ENCODE measurements at places on chromosomes 4 and X. TPM values are rescaled to one million over a fixed set of nuclear protein-coding genes. Genes with fewer than 3 reads are reported as not detected.

Gene UTP14A
- total RNA-seq = 14.3 TPM

- DNase-seq = no peak
Observed at GRCh38 chrX:56313308-56313707, 81.2 kb downstream of the KLF8 start.

Gene SSX2
- not detected for total RNA-seq

GRCh38 chr4:123073650-123074049, 151.3 kb upstream of the NUDT6 start:
- DNase-seq = no peak

Gene MAGEE2
- total RNA-seq = 6.4 TPM

Gene MMGT1
- 24.6 TPM for total RNA-seq

- DNase-seq = no peak
Observed at GRCh38 chr4:103204111-103204510, 6.0 kb upstream of the CENPE start.

DNA sequence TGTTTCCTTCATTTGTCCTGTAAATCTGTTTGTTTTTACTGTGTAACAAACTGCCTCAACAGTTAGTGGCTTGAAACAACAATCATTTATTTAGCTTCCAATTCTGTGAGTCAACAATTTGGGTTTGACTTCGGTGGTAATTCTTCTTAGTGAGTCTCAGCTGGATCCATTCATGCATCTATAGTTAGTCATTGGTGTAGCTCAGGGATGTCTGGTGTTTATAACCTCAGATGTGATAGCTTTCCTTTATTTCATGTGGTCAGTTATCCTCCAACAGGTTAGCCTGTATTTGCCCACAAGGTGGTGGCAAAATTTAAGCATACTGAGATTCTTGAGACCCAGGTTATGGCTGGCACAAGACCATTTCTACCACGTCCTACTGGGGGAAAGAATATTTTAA, 1267.2 kb downstream of the RAPGEF2 start:
- DNase-seq = no peak

- DNase-seq = no peak
Observed at GRCh38 chr4:98284640-98285046, 23.5 kb downstream of the RAP1GDS1 start.

Gene DCHS2
- total RNA-seq = 10.2 TPM

Gene SPIN2A
- 2.2 TPM for total RNA-seq

GRCh38 chrX:110614596-110614995, 181.0 kb downstream of the CHRDL1 start:
- DNase-seq = no peak

- no peak for DNase-seq
Observed at GRCh38 chrX:9591496-9591895, 126.6 kb downstream of the TBL1X start.

- DNase-seq = no peak
Observed at GRCh38 chrX:46710927-46711623, 47.8 kb downstream of the SLC9A7 start.

Gene NHSL2
- 11.9 TPM for total RNA-seq

GRCh38 chrX:13776387-13776786, 40.5 kb downstream of the GPM6B start:
- no peak for DNase-seq

- DNase-seq = no peak
Observed at GRCh38 chr4:8355864-8356565, 84.5 kb downstream of the ACOX3 start.

Gene ETDA
- total RNA-seq = not detected

DNA sequence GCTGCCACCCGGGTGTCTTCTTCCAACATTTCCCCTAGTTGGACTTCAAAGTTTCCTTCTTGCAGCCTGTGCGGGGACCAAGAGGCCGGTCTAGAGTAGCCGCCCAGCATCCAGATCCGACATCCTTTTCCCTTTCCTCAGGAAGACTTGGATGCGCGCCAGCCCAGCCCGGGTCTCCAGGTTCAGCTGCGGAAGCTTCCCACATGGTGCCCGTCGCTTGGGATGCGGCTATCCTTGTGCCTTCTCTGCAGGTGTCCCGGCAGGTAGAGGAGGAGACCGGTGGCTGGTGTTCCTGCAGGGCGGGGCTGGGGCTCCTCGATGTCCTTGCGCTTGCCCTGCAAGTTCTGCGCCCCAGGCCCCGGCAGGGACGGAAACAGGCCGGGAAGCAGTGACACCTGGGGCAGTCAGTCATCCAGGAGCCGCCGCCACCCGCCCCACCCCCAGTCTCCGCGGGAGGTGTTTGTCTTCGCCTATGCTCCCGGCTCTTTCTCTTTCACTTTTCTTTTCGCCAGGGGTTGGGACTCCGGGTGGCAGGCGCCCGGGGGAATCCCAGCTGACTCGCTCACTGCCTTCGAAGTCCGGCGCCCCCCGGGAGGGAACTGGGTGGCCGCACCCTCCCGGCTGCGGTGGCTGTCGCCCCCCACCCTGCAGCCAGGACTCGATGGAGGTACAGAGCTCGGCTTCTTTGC, at the start of gene IL15:
Gene IL15 (plus strand): TSS at position 502 of the 689 bp plus-strand sequence. CDS start 82,882 bp downstream, outside the sequence.
- DNase-seq = no peak

Gene SPATA4
- 2.7 TPM for total RNA-seq

- DNase-seq = no peak
Observed at GRCh38 chrX:49704691-49705404, 9.1 kb upstream of the PAGE1 start.

Gene XKRX
- total RNA-seq = 1.3 TPM

GRCh38 chr4:101950258-101950979, 159.9 kb downstream of the BANK1 start:
- DNase-seq = no peak

Gene CXCL6
- total RNA-seq = not detected

DNA sequence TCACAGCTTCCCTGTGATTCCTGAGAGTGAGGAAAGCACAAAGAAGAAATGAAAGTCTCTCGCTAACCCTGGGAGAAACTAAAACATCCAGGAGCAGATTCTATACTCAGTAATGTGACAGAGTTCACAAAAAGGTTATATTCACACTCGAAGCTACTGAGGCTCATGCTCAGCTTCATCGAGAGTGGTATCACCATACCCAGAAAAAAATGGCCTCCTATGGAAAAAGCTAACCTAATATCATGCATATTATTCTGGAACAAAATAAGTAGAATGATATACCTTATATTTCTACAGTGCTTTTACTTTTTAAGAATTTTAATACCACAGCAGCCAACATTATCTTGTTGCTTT, 13.5 kb upstream of the CDKN2AIP start:
- no peak for DNase-seq

- no peak for DNase-seq
Observed at GRCh38 chr4:40731792-40732245, 17.9 kb upstream of the NSUN7 start.

Gene PPP2R2C
- total RNA-seq = 231 TPM

GRCh38 chr4:123325241-123325681, 71.3 kb upstream of the SPRY1 start:
- DNase-seq = no peak

- DNase-seq = no peak
Observed at GRCh38 chr4:110639207-110640090, 16.6 kb upstream of the PITX2 start.

DNA sequence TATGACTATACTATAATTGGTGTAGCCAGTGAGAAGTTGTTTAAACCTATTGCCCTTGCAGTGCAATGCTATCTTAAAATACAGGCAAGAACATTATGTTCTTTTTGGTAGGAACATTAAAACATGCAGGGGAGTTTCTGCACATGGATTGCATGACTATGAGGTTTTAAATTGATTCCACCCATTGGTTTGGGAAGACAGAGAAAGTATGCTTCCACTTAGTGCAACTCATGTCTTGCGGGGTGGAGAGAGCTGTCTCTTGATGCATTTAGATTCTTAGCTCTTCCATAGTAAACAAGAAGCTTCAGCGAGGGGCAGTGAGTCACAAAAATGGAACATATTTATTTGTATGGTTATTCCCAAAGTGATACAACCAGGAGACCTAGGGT, 39.5 kb upstream of the RASL11B start:
- DNase-seq = no peak

DNA sequence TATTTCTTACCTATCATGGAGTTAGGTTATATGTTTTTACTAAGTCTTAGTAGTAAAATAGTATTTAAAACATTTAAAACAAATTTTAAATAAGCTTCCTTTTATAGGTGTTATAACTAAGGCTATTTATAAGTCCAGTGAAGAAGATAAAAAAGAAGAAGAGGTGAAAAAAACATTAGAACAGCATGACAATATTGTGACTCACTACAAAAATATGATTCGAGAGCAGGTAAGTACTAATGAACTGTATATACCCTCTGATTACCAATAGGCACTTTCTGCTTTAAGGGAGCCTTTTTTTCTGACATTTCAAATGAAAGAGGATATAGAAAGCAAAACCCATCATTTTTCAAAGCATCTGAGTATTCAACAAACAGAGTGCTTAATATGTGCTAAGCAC, 76.6 kb downstream of the USO1 start:
- no peak for DNase-seq

Gene ARHGAP6
- total RNA-seq = 2.4 TPM

DNA sequence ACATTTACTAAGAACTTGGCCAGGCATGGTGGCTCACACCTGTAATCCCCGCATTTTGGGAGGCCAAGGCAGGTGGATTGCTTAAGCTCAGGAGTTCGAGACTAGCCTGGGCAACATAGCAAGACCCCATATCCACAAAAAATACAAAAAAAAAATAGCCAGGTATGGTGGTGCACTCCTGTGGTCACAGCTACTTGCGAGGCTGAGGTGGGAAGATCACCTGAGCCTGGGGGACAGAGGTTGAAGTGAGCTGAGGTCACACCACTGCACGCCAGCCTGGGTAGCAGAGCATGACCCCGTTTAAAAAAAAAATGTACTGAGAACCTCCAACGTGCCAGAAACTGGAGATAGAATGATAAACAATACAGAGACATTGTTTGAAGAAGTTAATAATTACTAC, 8.0 kb downstream of the OPRPN start:
- no peak for DNase-seq

GRCh38 chr4:1851575-1852410, 4.2 kb downstream of the LETM1 start:
- no peak for DNase-seq

Gene MAN2B2
- total RNA-seq = 38.0 TPM

GRCh38 chr4:3701736-3702560, 64.2 kb upstream of the ADRA2C start:
- DNase-seq = no peak

DNA sequence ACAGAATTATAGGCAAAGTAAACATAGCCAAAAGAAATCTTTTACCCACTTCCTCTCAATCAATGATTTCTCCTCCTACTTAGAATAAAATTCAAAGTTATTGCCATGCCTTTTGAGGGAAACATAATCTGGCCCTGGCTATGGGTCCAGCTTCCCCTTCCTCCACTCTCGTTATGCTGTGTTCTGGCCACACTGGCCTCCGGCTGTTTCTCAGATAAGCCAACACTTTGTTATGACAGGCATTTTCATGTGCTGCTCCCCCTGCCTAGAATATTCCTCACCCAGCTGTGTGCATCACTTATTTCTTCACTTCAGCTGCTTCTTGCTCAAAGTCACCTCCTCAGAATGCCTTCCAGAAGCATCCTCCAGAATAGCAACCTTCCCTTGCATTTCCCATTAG, 386.6 kb upstream of the AADAT start:
- no peak for DNase-seq

Gene ARHGAP4
- total RNA-seq = 16.5 TPM

- no peak for DNase-seq
Observed at GRCh38 chr4:147683188-147683591, 773 bp downstream of the PRMT9 start.

DNA sequence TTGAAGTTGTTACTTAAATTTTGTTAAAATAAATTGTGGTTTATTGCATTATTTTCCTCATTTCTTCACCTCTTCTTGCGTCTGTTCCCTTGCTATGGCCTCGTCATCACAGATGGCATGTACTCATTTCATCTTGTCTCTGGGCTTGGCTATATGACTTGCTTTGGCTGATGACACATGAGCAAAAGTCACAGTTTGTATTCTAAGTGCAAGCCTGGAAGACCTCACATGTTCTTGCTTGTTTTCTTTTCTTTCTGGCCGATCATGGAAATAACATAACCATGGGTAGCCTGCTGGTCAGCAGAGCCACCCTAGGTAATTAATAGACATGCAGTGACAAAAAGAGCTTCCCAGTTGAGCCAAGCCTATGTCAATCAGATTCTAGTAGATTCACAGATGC, 527.9 kb downstream of the SPRY1 start:
- no peak for DNase-seq

Gene VBP1
- 49.8 TPM for total RNA-seq

Gene IL1RAPL1
- total RNA-seq = 64.2 TPM

Gene CENPE
- 2.5 TPM for total RNA-seq

GRCh38 chr4:55949482-55949802, 697 bp downstream of the CEP135 start:
- no peak for DNase-seq

GRCh38 chr4:89539374-89539773, 231.8 kb upstream of the GPRIN3 start:
- no peak for DNase-seq

Gene BANK1
- 2.3 TPM for total RNA-seq

Gene PARM1
- 95.2 TPM for total RNA-seq

DNA sequence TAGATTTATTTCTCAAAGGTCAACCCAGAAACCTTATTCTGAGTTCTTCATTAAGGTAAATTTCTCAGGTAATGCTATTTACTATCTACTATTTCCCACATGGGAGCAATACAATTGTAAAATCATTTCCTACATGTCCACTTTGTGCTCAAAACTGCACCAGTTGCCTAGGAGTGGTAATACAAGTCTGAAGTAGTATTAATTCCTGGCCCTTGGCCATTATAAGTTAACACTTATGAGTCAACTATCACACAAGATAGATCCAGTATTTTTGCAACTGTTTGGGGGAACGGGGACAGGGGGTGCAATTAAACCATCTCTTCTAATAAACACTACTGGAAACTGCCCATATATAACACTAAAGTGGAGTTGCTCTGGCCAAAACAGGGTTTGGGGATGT, 48.9 kb downstream of the ACSL4 start:
- no peak for DNase-seq

Gene GJB1
- total RNA-seq = 16.8 TPM

Gene NLRP2B
- 1.0 TPM for total RNA-seq

Gene TASL
- 1.3 TPM for total RNA-seq

Gene LNX1
- 24.7 TPM for total RNA-seq

DNA sequence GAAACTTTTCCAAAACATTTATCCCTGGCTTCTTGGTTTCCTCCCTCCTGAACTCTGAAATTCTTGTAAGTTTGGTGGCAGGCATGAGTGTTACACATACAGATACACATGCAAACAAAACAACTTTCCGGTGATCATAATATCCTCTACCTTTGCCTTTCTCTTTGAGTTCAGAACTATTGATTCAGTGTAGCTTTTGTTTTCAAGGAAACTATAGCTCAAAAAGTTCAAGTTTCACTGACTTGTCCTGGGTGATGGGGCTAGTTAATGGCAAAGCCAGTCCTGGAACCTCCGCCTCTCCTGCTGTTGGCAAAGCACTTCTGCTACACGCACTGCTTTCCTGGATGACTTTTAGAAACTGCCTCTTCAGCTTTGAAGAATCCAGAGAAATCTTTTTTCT, 177.3 kb upstream of the FAT1 start:
- DNase-seq = no peak

DNA sequence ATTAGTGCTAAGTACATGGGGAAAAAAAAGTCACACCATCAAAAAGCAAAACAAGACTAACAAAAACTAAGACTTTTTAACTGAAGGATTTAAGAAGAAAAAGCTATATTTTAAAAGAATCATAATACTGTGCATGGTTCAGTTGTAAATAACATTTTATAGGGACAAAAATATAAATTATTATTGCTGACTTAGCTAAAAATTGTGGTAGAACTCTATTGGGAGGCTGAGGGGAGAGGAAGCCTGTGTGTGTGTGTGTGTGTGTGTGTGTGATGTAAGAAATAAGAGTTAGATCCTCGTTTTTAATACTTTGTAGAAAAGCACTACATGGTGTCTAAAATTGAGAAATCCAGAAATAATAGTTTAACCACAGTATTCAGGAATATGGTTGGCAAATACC, 1950.9 kb upstream of the TENM3 start:
- DNase-seq = no peak
